NCI-H187 (cell line): ENCODE measurements at places on chromosomes 5 and 9.
A peak's percentile ranks its signal among the peaks of the same experiment; 100 is the strongest.

DNA sequence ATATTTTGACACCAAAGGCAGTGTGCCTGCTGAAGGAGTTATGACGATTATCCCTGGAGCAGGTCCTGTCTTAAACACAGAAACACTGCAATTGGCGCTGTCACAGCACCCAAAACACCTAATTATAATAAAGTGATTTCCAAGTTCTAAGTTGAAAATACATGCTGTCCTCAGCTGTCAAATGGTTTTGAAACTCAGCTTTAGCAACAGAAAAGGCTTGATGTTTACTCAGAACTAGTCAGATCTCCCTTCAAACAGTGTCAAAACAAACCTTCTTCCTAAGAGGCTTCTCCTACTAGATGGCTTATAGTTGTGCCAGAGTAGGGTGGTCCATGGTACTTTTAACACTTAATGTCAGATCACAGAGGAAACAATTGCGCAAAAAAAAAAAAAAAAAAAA lies 87.2 kb upstream of the IRX1 start:
- no peak for DNase-seq

DNA sequence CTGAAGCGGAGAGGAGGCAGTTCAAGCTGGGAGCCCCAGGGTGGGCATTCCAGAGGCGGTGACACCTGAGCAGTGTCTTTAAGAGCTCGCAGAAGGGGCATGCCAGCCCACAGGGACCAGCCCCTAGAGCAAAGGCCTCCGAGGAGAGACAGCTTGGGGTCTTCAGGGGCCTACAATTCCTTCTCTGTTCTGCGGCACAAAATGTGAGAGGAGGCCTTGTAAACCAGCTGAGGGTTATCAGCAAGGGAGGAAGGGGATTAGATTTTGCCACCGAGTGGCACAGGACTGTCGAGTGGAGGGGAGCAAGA lies 505 bp upstream of the SIGMAR1 start:
- no peak for DNase-seq

- DNase-seq: no peak
Observed at GRCh38 chr9:127104581-127105311, 17.7 kb downstream of the ANGPTL2 start.

DNA sequence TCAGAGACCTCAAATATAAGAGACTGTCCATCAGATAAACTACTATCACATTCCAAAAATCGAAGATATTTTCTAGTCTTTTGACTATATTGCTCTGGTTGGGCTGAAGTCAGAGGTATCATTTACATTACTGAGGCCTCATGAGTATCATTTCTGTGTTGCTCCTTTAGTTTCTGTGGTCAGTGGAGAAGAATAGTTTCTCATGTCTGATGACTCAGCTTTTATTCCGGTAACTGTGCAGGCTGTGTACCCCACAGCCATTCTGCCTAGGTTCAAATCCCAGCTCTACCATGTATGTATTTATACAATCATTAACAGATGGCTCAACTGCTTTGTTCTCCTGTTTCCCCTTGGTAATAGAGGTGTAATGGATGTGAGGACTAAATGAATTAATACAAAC lies 179.3 kb downstream of the ALDH1A1 start:
- DNase-seq: no peak

- DNase-seq: no peak
Observed at GRCh38 chr9:111759762-111760639, 34.7 kb downstream of the SHOC1 start.

DNA sequence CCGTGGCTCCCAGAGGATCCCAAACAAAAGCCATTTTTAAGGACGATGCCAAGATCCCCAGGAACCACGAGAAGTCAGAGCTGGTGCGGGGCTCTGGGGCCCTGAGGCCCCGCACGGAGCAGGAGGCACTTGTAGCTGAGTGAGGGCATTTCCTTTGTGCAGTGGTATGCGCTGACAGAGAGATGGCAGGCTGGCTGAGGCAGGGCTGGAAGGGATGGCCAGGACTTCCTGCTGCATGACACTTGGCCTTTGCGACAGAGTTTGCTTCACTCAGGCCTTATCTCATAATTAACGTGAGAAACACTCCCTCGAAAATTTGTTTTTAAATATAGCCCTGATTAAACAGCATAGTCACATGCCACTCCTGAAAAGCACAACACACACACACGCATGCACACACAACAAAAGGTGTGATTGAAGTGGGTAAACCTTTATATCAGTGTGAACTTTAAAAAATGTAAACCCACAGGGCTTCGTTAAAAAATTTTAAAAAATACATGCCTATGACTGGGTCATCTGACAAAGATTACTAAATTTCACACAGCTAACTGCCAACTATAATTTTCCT lies 536.6 kb downstream of the PDE4D start:
- no peak for DNase-seq

GRCh38 chr5:141650851-141651727 lies at the start of gene FCHSD1:
TSS of gene FCHSD1 (minus strand) at chr5:141651418. CDS start at chr5:141651368, 50 bp downstream.
- DNase-seq: peak; percentile 33

GRCh38 chr5:115360046-115360685 lies 63.7 kb upstream of the CCDC112 start:
- no peak for DNase-seq

- no peak for DNase-seq
Observed at GRCh38 chr5:144510845-144511579, 340.3 kb downstream of the KCTD16 start.

- no peak for DNase-seq
Observed at GRCh38 chr9:86624630-86625029, 270.4 kb upstream of the TUT7 start.

GRCh38 chr5:118544887-118545449 lies 443.4 kb downstream of the DTWD2 start:
- no peak for DNase-seq

GRCh38 chr5:25439025-25439424 lies 794.2 kb upstream of the CDH10 start:
- DNase-seq: no peak

- no peak for DNase-seq
Observed at GRCh38 chr9:118038713-118039112, 334.5 kb downstream of the TLR4 start.

- DNase-seq: peak; percentile 97
Observed at GRCh38 chr5:55994998-55995914, 493 bp upstream of the IL6ST start.

GRCh38 chr5:2946315-2946714 lies 194.8 kb upstream of the IRX2 start:
- no peak for DNase-seq

DNA sequence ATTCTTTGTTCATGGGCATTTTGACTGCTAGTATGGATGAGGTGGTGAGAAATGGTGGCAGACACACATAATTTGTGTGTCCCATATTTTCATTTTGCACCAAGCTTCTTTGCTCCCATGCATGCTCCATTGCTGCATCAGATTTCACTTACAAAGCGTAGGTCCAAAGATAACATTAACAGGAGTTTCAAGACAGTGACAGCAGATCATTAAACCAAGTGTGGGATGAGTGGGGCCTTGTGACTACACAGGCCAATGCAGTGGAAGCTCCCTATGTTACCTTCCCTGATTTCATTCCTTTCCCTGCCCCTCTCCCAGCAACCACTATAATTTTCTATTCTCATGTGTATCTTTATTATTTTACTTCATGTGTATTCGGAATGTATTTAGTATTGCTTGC lies 142.0 kb downstream of the AOPEP start:
- DNase-seq: no peak

DNA sequence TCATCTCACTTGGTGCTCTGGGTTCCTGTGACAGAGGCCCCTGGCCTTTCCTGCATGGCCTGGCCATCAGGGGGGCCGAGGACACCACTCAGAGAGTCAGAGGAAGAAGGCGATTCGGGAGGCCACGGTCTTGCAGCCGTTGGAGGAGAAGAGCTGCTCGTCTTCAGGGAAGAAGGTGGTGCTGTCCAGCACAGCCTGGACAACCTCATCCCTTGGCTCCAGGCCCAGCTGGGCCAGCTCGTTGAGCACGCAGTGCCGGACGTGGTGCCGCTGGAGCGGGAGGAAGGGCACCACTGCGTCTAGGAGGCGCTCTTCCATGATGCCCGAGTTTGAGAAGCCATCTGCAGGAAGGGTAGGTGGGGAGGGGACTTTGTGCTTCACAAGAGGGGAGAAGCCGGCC lies 3.2 kb downstream of the TOR2A start:
- no peak for DNase-seq

DNA sequence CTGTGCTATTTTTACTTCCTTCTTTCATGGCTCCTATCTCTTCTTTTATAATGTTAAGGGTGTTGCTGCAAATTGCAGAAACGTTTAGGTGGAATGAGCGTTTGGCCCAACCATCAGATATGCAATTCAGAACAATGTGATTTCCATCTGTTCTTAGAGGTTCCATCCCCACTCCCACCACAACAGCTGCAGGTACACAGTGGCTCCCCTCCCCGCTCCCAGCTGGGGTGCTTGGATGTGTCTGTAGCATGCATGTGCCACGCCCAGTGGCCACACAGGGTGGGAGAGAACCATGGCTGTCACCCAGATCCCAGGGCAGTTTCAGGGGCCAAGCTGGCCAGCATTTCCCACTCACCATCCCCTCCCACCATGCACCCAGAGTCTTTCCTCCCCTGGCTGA lies 62.2 kb downstream of the ACTL7B start:
- DNase-seq: no peak

DNA sequence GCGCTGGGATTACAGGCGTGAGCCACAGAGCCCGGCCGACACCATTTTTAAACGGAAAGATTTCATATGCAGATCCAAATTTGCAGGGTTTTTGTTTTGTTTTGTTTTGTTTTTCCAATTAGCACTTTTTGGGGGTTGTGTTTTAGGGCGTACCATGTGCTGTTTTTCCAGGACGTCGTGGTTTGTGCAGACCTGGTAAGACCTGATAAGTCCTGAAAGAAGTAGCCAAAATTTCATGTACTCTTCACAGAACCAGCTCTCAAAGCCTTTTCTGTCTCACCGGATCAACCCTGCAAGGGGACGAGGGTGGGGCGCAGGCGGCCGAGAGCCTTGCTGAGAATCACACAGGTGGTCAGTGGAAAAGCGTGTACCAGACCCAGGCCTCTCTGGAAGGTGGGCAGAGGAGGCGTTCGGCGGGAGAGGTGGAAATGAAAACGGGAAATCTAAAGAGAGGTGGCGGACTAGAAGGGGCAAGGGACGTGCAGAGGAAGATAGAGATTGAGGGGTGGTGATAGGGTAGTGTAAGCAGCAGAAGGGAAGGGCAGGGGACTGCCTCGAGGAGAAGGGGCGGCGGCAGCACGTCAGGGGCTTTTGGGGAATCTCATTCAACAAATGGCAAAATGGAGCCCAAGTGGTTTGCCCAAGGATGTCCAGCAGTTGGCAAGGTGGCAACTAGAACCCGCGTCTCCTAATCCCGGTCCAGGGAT lies 1.1 kb upstream of the FAF2 start:
- no peak for DNase-seq

DNA sequence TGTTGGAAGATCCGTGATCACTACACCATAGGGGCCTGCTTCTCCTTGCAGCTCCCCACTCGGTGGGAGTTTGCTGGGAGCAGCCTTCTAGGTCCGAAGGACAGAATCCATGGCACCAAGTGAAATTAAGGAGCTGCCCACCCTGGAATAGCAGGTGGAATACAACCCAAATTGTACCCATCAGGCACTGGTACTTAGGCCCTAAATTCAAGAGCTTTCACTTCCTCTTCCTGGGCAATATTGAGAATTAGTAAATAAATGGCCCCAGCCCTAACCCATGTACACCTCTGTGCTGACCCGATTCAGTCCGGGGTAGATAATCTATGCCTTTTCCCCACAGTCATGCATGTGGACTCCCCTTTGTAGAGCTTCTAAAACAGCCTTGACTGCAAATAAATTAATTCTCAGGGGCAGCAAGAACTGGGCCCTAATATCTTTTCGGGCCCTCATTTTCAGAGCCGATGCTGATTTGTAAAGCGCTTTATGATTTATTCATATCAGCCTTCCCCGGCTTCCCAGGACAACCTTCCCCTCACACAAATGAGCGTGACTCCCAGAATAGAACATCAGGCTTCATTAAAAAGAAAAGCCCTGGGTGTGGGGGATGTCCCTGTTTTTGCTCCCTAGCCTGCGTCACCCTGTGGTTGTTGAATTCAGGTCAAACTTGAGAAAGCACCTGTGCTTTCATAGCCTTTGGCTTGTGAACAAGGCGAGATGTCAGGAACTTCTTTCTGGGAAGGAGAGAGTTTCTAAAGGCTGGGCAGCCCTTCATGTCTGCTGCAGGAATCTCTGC lies 126.1 kb upstream of the TBC1D2 start:
- DNase-seq: no peak

- DNase-seq: no peak
Observed at GRCh38 chr9:70020217-70020616, 23.4 kb upstream of the MAMDC2 start.

DNA sequence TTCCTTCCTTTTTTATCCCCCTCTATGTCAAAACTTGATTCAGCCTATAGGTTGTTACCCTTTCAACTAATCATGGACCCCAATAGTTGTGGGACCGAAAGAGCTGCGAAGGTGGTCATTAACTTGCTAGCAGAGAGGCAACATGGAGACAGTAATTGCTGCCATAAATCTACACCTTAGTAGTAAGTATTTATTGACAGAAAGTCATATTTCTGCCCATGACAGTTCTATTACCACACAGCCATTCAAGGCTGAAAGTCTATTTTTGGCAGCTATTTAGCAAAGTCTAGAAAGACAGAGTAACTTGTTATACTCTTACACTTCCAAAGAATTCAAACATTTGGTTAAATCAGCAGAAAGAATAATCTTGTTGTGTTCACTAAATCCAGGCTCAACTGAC lies 236.2 kb downstream of the PRELID2 start:
- no peak for DNase-seq

DNA sequence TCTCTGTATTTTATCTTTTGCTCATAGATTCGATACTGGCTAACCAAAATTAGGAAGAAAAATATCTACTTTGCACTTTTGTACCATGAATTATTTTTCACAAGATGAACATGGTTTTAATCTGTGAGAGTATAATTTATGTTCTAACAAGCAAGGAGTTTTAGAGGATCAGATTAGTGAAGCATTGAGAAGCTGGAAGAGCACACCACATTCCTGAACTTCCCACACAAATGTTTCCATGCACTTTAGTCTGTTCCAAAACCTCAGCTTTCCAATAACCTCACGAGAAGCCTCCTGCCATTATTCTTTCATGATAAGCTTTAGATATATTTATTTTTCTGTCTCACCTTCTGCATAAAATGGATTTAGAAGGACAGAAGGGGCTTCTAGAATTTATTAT lies 98.7 kb upstream of the MPDZ start:
- no peak for DNase-seq
